A549 treated with RU486 at 1 μM for 4 hours (cell line): ENCODE measurements at places on chromosomes 2 and 18. TPM values are rescaled to one million over a fixed set of nuclear protein-coding genes. Genes with fewer than 3 reads are reported as not detected.

The ZBTB7C gene
- total RNA-seq, result 0.04 to 0.19 TPM (median 0.05 TPM) in 3 of 5 replicates, not detected in the others

The PLCL1 gene
- not detected in 5 replicates for total RNA-seq

The SLC9A2 gene
- 1.9 to 3.4 TPM (median 3.1 TPM) in 5 replicates for total RNA-seq

The DPP4 gene
- 0.30 to 0.71 TPM (median 0.62 TPM) in 5 replicates for total RNA-seq

The PTRHD1 gene
- 43.9 to 79.0 TPM (median 54.0 TPM) in 5 replicates for total RNA-seq

The ANKRD23 gene
- total RNA-seq, result 1.2 to 2.0 TPM (median 1.8 TPM) in 5 replicates

The SULT1C4 gene
- total RNA-seq, result 0.08 TPM in 1 of 5 replicates, not detected in the others

The ZBTB14 gene
- 6.1 to 8.1 TPM (median 7.0 TPM) in 5 replicates for total RNA-seq

The NCKAP5 gene
- 0.90 to 2.4 TPM (median 0.96 TPM) in 5 replicates for total RNA-seq

The TP53I3 gene
- total RNA-seq, result 158 to 200 TPM (median 179 TPM) in 5 replicates

The GKN2 gene
- 1.8 to 3.5 TPM (median 2.8 TPM) in 5 replicates for total RNA-seq

The MOCOS gene
- 2.6 to 3.6 TPM (median 2.7 TPM) in 5 replicates for total RNA-seq

The RAB31 gene
- 22.1 to 33.5 TPM (median 28.0 TPM) in 5 replicates for total RNA-seq

The COLEC12 gene
- 0.02 to 0.05 TPM (median 0.05 TPM) in 3 of 5 replicates, not detected in the others for total RNA-seq

The PARD6G gene
- 2.0 to 4.1 TPM (median 2.9 TPM) in 5 replicates for total RNA-seq
